ENCODE measurements at places on chromosomes 3 and 15.

DNA sequence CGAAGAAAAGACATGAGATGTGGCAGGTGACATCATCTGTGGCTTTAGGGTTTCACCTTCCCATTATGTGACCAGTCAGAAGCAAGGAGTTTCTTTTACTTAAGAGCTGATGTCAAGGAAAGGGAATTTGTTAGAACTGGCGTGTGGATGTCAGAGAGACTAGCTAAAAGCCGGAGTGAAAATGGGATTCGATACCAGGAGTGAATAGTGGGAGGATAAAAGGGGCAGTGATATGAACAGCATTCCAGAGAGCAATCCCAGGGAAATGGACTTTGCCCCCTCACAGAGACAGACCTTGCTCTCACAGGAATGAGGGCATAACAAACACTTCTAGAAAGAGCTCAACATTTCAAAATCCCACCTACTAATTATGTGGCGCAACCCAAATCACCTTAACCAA is 5.9 kb upstream of the FMN1 start:
- DNase-seq: no peak

GRCh38 chr3:4355401-4356219 is 52.4 kb downstream of the SETMAR start:
- no peak for DNase-seq

DNA sequence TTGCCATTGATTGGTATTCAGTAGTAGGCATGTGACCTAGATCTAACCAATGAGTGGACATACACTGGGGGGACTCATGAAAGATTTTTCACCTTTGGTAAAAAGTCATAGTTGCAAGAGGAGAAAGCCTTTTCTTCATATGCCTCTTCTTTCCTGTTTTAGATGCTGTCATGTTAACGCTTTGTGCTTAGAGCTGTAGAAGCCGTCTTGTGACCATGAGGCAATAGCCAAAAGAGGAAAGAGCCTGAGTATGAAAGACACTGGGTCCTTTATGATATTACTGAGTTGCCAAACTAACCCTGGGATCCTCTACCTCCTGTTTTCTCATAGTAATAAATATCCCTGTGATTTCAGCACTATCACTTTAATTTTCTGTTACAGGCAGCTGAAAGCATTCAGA is 396.0 kb downstream of the FHIT start:
- no peak for DNase-seq

DNA sequence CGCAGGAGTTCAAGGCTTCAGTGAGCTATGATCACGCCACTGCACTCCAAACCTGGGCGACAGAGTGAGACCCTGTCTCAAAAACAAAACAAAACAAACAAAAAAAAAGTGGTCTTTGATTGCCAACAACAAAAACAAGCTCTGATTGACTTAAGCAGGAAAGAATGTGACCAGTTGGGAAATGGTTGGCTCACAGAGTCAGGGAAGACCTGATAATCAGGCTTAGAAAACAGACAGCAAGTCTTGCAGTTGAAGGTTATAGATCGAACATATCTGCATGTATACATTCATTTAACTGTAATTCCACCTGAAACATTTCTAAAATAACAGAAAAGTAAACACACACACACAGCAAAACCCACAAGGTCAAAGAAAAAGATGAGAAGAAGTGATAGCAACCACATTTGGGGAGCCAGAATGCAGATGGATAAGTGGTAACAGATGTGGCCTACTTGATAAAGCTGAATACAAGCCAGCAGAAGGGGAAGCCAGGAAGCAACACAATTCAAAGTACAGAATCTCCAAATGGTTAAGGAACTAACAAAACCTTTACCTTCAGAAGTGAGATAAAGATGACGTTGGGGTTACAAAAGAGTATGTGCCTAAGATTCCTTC is 699.9 kb upstream of the ZNF385D start:
- DNase-seq: no peak

- no peak for DNase-seq
Measured at GRCh38 chr3:60703956-60704736, 547.1 kb downstream of the FHIT start.

DNA sequence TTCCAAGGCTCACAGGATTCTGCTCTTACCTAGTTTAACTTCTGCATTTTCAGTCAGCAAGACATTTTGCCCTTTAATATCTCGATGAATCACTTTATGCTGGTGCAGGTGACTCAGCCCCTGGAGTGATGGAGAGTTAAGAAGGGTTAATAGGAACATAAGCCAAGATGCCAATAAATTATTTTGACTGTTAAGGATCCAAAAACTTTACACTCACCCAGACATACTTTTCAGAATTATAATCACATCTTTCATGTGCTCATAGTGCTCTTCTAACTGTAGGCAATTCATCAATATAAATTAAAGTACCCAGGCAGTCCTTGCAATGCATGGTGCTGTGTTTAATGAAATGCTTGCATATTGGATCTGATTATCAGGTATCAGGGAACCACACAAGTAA is 164.1 kb upstream of the SLC2A2 start:
- no peak for DNase-seq

GRCh38 chr3:194824100-194824499 is 138.4 kb downstream of the FAM43A start:
- DNase-seq: no peak

DNA sequence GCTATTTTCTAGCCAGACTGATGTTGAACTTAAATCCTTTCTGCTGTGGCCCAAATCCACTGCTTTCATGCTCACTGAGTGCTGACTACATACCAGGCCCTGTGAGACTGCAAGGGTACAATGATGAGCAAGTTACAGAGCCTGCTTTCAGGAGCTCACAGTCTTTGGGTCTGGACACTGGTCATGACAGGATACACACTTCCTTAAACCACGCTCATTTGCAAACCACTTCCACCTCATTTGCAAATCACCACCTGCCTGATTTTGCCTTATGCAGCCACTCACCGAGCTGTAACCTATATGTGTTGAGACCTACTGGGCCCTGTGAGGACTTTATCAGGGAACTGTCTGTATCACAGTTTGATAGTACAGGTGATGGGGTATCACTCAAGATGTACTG is 50.2 kb upstream of the LRRC58 start:
- DNase-seq: peak; percentile 45

DNA sequence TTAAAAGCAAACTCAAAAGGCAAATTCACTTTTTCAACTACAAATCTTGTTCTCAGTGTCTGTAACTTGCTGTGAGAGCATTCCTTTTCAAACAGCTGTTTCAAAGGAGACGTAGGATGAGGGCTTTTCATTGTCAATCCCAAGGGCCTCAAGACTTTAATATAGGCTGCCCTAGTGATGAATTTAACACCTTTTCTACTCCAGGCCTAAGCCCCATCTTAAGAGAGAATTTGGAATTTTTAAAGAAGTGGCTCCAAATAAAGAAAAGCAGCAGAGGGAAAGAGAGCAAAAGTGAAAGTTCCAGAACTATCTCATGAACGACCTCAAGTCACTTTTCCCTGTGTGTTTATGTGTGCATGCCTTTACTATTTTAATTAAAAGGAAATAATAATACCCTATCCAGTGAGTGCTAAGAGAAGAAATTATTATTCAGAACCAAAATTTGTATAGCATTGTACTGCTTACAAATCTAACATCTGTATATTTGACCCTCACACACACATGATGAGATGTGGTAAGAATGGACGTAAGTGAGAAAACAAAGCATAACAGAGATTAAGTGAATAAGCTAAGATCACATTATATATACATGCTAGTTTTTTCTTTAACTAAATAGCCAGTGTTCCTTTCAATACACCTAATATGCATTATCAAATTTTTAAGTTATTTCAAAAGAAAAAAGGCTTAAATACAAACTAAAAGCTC is 196.4 kb downstream of the VGLL3 start:
- no peak for DNase-seq

DNA sequence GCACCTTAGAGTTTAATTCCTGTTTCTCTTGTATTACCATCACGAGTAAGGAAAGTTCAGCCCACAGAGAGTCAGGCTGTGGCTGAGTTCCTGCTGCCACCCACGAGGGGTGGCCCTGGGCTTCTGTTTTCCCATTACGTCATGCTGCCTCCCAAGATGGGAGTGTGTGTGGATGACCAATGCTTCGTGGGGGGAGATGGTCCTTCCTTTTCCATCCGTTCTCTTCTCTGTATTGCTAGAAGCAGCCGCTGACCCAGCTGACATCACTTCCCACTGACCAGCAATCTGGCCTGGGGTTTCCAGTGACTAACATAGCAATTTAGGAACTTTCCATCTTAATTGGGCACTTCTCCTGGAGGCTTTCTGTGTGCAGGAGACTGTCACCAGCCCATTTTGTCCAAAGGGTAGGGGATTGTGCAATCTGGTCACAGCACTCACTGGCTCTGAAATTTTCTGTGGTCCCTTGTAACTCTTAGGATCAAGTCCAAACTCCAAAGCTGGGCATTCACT is 9.3 kb downstream of the IRAK2 start:
- DNase-seq: no peak

DNA sequence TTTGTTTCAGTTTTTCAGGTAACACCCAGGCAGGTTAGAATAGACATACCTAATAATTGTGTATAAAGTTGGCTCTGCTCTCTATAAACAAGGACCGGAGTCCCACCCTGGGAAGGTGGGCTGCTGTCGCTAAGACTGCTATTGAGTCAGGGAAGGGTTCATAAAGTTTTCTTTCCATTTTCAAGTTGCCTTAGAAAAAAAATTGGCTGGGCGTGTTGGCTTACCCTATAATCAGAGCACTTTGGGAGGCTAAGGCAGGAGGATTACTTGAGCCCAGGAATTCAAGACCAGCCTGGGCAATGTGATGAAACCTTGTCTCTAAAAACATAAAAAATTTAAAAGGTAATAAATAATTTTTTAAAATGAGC is 11.3 kb upstream of the PIAS1 start:
- no peak for DNase-seq

DNA sequence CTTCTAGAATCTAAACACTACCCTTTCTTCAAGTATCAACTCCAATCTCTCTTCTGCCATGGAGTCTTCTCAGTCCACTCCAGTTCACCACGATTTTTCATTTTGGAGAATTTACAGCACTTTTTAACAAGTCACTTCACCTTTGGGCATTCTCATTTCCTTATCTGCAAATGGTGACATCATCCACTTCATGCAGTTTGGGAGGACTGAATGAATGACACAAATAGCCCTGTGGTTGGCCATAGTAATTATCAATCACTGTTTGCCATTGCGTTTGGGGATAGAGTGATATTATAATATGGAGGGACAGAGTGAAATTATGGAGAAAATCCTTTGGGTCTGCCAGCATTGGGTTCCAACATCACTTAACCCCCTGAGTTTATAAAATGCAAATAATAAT is 38.0 kb upstream of the TM4SF1 start:
- no peak for DNase-seq

DNA sequence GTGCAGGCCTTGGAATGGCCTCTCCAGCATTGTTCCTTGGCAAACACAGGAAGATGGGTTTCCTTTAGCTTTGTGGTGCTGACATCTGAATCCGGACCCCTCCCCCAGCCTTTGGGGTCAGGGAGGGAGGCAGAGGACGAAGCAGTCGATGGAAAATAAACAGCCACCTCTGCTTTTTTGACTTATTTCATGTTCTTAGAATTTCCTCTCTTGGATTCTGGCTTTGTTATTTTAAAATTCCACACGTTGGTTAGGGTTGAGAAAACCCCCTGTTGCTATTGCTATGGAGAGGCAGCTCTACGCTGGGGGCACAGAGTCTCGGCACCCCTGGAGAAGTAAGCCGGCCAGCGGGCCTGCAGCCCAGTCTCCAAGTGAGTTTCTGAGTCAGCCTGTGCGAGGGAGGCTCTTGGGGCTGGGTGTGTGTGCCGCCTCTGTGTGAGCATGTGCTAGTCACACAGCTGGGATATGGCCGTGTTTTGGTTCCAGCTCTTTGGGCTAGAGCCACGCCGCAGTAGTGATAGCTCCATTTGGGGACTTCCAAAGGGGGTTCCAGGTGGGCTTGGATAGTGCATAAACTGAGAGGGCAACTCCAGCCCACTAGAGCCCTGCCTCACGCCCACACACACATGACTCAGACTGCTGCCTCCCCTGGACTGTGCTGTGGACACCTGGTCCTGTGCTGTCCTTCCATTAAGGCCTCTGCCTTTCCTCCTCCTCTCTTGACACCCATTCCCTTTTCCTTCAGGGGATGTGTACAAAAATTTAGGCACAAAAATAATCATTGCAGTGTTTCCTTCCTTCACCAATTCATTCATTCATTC is 58.8 kb downstream of the AMOTL2 start:
- DNase-seq: no peak

DNA sequence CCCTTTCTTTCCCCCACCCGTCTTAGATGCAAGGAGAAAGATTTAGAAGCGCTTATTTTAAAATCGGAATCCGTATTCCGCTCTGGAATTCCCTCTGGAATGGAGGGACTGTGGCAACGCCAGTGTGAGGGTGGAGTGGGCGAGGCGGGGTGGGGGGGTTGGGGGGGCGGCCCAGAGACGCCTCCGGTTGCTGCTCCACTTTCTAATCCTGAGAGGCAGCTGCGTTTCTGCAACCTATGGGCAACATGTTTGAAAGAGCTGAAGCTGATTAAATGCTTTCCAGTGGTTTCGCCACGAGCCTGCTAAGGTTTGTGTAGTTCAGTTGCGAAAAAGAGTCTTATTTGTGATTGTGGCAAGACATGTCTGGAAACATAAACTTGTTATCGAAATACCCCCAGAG is at the start of gene CCK:
CCK (minus strand) TSS at position 101 of the 400 bp plus-strand sequence. CDS start 2,555 bp downstream, outside the sequence.
- DNase-seq: no peak

DNA sequence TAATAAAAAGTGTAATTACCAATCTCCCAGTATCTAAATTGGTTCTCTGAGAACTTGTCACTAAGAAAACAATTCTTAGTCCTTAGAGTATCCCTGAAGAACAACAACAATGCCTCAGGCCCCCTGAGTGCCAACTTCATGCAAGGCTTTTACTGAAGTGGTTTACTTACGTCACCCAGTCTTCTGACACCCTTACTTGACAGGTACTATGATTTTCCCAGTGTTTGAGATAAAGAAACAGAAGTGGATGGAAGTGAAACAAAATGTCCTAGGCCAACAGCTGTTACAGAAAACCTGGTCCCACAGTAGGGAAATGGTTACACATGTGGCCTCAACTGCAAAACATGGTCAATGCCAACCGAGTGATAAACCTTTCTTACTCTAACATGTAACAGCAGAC is 331.1 kb downstream of the FOXP1 start:
- DNase-seq: no peak

- no peak for DNase-seq
Measured at GRCh38 chr3:154148541-154148940, 27.4 kb downstream of the ARHGEF26 start.

GRCh38 chr15:38682363-38682762 is 117.7 kb upstream of the RASGRP1 start:
- DNase-seq: no peak

- DNase-seq: no peak
Measured at GRCh38 chr3:171600030-171600429, 139.8 kb upstream of the TNIK start.

DNA sequence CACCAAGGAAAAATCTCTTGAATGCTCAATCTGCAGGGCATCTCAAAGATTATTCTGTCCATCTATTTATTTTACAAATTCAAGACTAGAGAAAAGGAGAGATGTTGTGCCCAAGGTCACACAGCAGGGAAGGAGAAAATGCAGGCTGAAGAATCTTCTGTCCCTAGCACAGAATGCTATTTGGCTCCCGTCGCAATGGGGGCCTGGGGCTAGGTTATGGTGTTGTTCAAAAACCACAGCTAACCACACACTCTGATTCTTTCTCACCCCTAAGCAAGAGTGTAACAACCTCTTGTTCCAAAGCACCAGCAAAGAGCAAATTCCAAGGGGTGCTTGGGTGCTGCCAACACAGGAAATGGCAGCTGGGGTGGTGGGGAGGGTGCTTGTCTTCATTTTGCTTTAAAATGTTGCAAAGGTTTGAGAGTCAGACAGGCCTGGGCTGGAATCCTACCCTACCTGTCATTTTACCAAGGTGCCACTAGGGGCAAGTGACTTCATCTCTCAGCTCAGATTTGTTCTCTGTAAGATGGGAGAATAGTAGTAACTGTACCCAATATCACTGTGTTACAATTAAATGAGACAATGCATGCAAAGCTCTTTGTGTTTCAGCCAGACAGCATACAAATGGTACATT is 112.5 kb downstream of the ADAMTS9 start:
- DNase-seq: peak; percentile 16
